PC-3 (cell line): ENCODE measurements at places on chromosomes 16 and 17. TPM values are rescaled to one million over a fixed set of nuclear protein-coding genes. Genes with fewer than 3 reads are reported as not detected.

DNA sequence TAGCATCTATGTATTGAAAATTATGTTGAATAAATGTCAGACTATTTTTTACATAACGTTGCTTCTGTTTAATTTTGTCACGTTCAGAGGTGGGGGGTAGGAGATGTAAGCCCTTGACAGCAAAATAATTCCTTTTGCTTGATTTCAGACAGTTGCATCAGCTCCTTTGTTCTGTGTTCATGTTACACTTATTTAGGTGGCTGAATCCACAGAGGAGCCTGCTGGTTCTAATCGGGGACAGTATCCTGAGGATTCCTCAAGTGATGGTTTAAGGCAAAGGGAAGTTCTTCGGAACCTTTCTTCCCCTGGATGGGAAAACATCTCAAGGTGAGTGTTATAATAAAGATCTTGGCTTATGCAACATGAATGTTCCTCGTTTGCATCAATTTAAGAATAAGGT lies 4.5 kb downstream of the HERPUD1 start:
- peaks cover 57% of the 10 kb centered on the region for H3K36me3 ChIP-seq
- no peak overlapping the region for H3K27ac ChIP-seq
- H3K4me3 ChIP-seq: no peak overlapping the region
- DNase-seq: no peak
- peaks cover 14% of the 10 kb centered on the region for H3K4me1 ChIP-seq

DNA sequence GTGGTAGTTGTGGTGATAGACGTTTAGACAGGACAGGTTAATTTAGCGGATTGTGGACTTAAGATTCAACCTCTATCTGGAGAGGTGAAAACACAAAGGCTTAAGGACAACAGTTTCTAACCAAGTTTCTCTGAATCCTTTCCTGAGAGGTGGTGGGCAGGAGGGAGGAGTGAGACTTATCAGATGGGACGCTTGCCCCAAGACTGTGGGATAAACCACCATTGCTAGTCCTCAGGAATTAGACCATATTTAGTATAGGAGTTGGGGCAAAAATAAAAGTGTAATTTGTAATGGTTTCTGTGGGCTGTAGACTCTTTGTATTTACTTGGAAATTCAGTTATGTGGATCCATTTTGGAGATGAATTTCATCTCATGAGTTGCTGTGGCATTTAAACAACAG lies 6.6 kb downstream of the PDP2 start:
- H3K4me1 ChIP-seq: no peaks in the 10 kb centered on the region
- no peak for DNase-seq
- peaks cover 8% of the 10 kb centered on the region for H3K36me3 ChIP-seq
- no peaks in the 10 kb centered on the region for H3K27me3 ChIP-seq
- H3K4me3 ChIP-seq: no peak overlapping the region

DNA sequence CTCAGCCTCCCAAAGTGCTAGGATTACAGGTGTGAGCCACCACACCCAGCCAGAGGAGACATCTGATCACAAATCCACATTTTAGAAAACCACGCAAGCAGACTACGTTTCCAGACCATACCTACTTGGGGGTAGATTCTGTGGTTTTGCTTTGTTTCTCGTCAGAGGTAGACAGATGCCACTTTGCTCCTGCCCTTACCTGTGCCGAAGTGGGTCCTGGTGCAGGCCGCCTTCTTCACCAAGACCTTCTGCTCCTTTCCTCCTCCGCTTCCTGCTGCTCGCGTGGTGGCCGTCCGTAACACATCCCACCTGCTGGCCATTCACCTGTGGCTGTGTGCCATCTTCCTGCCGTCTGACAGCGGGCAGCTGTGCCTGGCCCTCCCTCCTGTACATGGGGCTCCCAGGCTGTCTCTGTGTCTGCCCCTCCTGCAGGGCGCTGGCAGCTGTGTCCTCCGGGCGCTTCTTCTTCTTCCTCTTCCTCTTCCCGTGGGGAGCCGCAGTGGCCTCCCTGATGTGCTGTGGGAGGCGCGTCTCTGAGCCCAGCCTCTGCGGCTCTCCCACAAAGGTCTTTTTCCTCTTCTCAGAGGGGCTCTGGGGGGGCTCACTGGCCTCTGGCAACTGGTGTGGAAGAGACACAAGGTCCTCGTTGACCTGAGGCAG lies 21.2 kb upstream of the CYTH1 start:
- no peak for DNase-seq
- H3K36me3 ChIP-seq: peaks cover 72% of the 10 kb centered on the region
- H3K27me3 ChIP-seq: no peaks in the 10 kb centered on the region
- no peak overlapping the region for H3K27ac ChIP-seq
- no peaks in the 10 kb centered on the region for H3K4me1 ChIP-seq

DNA sequence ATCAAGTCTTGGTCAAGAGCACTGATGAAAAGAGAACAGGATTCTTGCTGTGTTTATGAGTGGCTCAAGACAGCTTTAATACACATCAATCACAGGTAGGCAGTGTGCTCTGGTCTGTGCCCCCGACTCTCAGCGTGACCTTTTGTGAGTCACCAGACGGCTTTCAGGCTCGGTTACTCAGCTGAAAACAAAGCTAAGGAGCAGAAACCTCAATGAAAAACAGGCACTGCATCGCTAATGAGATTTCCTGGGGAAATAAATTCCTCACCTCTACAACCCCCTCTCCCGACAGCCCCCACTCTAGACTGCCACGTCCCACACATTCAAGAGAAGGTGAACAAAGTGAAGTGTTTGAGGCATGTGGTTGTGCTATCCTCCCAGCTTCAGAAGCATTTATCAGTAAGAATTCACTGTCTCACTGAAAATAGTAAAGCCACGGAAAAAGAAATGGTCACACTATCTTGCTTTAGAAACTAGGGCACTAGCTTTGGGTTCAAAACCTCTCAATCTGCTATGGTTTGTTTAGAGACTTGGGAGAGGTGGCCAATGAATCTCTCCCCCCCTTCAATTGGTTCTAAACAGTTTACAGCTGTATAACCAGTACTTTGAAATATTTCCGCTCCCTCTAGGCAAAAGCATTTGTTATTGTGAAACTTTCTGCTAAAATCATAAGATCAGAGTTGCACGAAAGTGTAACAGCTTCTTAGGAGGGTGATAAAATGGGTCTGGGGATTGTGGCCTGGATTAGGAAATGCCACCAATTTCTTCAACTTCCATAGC lies 199.5 kb upstream of the PMFBP1 start:
- no peak overlapping the region for H3K4me3 ChIP-seq
- no peak overlapping the region for H3K27ac ChIP-seq
- no peak for DNase-seq
- H3K36me3 ChIP-seq: no peaks in the 10 kb centered on the region
- no peaks in the 10 kb centered on the region for H3K4me1 ChIP-seq

DNA sequence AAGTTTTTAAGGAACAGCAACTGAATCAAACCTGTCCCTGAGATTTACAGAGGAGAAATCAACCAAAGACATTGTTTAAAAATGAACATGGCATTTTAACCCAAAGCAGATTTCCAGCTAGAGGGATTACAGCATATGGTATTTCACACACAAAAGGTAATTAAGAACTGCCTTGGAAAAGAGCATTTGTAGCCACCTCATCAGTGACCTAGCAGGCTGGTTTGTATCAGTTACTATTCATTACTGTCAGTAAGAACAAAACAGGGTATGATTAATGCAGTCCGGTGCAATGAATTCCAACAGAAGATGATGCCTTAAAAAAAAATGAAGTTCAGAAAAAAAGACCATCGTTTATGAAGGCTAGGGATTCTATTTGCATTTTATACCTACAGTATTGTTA lies 219.9 kb downstream of the CHD9NB start:
- no peaks in the 10 kb centered on the region for H3K27me3 ChIP-seq
- no peak overlapping the region for H3K4me3 ChIP-seq
- no peak for DNase-seq
- no peaks in the 10 kb centered on the region for H3K36me3 ChIP-seq

The GPR179 gene
- total RNA-seq: not detected in 2 replicates

DNA sequence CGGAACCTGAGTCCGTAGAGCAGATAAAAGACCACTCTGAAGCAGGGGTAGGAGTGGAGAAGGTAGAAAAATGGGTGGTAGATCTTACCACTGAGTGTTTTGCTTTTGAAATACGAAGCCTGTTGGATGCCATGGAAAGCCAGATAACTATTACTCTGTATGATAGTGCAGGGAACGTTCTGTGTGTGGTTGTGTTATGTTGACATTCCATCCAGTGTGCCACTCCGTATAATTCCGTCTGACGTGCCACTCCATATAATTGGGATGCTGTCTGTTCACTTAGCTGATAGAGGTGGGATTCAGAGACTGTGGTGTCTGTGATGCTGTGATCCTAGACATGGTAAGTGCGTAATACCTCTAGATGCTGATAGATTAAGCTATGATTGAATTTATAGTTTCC lies 263.2 kb upstream of the CACNG5 start:
- no peak overlapping the region for H3K27ac ChIP-seq
- no peak overlapping the region for H3K4me3 ChIP-seq
- DNase-seq: no peak

The CCL14 gene
- not detected in 2 replicates for total RNA-seq

The KRT32 gene
- total RNA-seq: 1.5 TPM in 2 replicates

- DNase-seq: no peak
- peaks cover 26% of the 10 kb centered on the region for H3K36me3 ChIP-seq
- H3K27ac ChIP-seq: no peak overlapping the region
- no peaks in the 10 kb centered on the region for H3K4me1 ChIP-seq
- no peak overlapping the region for H3K4me3 ChIP-seq
- H3K27me3 ChIP-seq: no peaks in the 10 kb centered on the region
Observed at GRCh38 chr17:28615260-28615940, 1.4 kb upstream of the RSKR start.

The HSBP1 gene
- 141 and 167 TPM in 2 replicates for total RNA-seq

- 0 out of 2 replicates have a peak, but pooled peaks cover 5% of the 10 kb centered on the region for H3K4me1 ChIP-seq
- H3K27me3 ChIP-seq: no peaks in the 10 kb centered on the region
- H3K27ac ChIP-seq: no peak overlapping the region
- no peak overlapping the region for H3K4me3 ChIP-seq
- H3K36me3 ChIP-seq: no peaks in the 10 kb centered on the region
Observed at GRCh38 chr16:29911676-29912010, 11.4 kb downstream of the ASPHD1 start.

DNA sequence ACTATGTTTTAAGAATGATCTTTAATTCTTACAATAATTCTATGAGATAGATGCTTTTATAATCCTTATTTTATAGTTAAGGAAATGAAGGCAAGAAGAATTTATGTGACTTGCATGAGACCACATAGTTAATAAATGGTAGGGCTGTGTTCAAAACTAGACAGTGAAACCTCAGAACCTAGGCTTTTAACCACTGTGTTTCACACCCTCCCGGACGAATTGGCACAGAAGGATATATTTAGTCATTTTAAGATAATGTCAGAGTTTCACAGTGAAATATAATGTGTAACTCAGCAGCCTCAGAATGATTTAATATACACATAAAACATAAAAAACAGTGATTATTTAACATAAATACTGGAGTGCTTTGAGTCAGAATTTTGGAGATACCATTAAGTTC lies 57.0 kb downstream of the NSRP1 start:
- DNase-seq: no peak
- peaks cover 7% of the 10 kb centered on the region for H3K4me1 ChIP-seq
- no peaks in the 10 kb centered on the region for H3K27me3 ChIP-seq
- no peak overlapping the region for H3K4me3 ChIP-seq
- no peak overlapping the region for H3K27ac ChIP-seq
- peaks cover 3% of the 10 kb centered on the region; the same call in 1 of the 2 replicates for H3K36me3 ChIP-seq

The KRT33B gene
- not detected in 2 replicates for total RNA-seq

The FNDC8 gene
- total RNA-seq: not detected in 2 replicates

DNA sequence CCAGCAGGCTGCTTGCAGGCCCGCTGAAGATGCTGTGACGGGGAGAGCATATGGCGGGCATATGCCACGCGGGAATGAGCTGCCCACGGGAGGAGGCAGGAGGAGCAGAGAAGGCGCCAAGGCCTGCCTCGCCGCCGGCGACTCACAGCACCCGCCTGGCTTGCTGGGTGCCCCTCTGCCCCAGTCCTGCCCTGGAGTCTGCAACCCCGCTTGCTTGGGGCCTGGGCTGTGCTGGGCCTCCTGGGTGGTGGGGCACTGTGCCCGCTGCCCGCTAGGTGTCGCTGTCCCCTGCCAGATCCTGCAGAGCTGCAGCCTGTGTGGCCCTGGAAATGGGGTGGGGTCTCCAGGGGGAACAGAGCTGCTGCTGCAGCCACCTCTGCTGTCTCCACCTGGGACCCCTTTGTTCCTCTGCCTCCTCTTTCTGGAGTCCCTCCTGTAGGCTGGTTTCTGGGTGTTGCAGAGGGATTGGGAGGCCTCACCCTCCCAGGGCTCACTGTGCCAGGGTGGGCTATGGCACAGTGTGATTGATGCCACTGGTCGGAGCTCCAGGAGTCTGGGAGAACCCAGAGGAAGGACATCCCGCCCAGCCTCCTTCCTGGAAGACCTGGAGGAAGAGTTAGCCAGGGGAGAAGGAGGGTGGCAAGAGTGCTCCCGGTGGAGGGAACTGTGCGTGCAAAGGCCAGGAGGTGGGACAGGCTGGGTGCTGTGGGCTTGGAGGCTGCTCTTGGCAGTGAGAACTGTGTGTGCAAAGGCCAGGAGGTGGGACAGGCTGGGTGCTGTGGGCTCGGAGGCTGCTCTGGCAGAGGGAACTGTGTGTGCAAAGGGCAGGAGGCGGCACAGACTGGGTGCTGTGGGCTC lies 141.0 kb upstream of the CIBAR2 start:
- no peaks in the 10 kb centered on the region for H3K27me3 ChIP-seq
- DNase-seq: peak; percentile 31
- no peaks in the 10 kb centered on the region for H3K4me1 ChIP-seq
- no peaks in the 10 kb centered on the region; the same call in 1 of the 2 replicates for H3K36me3 ChIP-seq
- H3K27ac ChIP-seq: no peak overlapping the region

GRCh38 chr16:3520413-3520812 lies 19.6 kb downstream of the CLUAP1 start:
- H3K4me3 ChIP-seq: no peak overlapping the region
- no peaks in the 10 kb centered on the region; the same call in 1 of the 2 replicates for H3K36me3 ChIP-seq
- H3K27ac ChIP-seq: peak overlapping the region; percentile 11; the same call in 1 of the 2 replicates
- peaks cover 11% of the 10 kb centered on the region for H3K4me1 ChIP-seq

GRCh38 chr17:47703191-47703591 lies 9.2 kb downstream of the TBKBP1 start:
- H3K27ac ChIP-seq: no peak overlapping the region
- no peaks in the 10 kb centered on the region for H3K4me1 ChIP-seq
- no peaks in the 10 kb centered on the region for H3K27me3 ChIP-seq

- no peaks in the 10 kb centered on the region for H3K27me3 ChIP-seq
- H3K4me1 ChIP-seq: peaks cover 7% of the 10 kb centered on the region; the same call in 1 of the 2 replicates
- no peak for DNase-seq
- H3K36me3 ChIP-seq: no peaks in the 10 kb centered on the region
Observed at GRCh38 chr17:2978991-2979390, 84.4 kb downstream of the OR1D5 start.

GRCh38 chr16:67098599-67098998 lies 11.1 kb upstream of the PHAF1 start:
- no peak overlapping the region for H3K27ac ChIP-seq
- H3K4me3 ChIP-seq: no peak overlapping the region
- no peaks in the 10 kb centered on the region for H3K4me1 ChIP-seq
- no peaks in the 10 kb centered on the region for H3K27me3 ChIP-seq

The NPIPB5 gene
- total RNA-seq: 46.6 and 49.9 TPM in 2 replicates

- no peak overlapping the region for H3K27ac ChIP-seq
- no peaks in the 10 kb centered on the region for H3K27me3 ChIP-seq
- H3K4me3 ChIP-seq: no peak overlapping the region
- H3K4me1 ChIP-seq: no peaks in the 10 kb centered on the region
- no peak for DNase-seq
- no peaks in the 10 kb centered on the region for H3K36me3 ChIP-seq
Observed at GRCh38 chr17:19706791-19707727, 9.3 kb downstream of the SLC47A2 start.

The ITPRIPL2 gene
- 21.6 and 31.5 TPM in 2 replicates for total RNA-seq

The KRT16 gene
- total RNA-seq: 42.6 and 53.1 TPM in 2 replicates

- DNase-seq: peak; percentile 41
- no peaks in the 10 kb centered on the region for H3K27me3 ChIP-seq
- H3K36me3 ChIP-seq: no peaks in the 10 kb centered on the region
Observed at GRCh38 chr16:20023190-20023589, 50.5 kb downstream of the GPR139 start.
